Stimulated activated CD8-positive, alpha-beta memory T cell treated with anti-CD3 and anti-CD28 coated beads, Interleukin-4, amount 100 ng/mL, for 1 hour (primary cell): ENCODE measurements at places on chromosomes 7 and 10.

DNA sequence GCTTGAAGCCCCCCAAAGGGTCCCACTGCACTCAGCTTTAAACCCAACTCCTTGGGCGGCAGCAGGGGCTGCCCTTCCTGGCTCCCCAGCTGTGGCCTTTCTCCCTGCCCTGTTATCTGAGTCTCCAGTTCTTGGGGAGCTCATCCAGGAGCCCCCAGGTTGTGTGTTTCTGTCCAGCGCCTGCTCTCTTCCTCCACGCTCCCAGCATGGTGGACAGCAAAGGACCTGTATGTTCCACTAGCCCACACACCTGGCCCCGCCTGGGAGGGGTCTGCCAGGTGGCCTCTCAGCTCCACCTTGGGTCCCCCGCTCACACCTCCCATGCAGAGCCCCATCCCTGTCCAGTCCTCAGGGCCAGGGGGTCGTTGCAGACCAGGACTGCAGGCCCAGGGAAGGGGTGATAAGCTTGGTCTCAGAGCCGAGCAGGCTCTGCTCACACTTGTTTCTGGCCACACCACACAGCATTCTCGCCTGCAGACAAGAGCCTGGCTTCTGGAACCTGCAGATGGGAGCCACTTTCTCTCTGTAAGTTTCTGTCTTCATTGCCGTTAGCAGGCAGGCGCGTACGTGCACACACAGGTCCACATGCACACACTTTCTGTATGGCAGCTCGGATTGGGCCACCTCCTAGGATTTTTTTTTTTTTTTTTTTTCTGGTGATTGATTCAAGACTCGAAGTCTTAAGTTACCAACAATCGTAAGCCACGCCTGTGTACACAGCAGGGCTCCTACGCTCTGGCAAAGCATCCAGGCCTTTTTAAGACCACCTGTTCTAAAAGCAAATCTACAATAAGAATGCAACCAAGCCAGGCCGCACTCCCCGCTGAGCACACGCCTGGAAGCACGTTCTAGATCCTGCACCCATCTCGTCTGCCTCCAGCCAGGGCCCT, 104.6 kb downstream of the CYTH3 start:
- DNase-seq: no peak

DNA sequence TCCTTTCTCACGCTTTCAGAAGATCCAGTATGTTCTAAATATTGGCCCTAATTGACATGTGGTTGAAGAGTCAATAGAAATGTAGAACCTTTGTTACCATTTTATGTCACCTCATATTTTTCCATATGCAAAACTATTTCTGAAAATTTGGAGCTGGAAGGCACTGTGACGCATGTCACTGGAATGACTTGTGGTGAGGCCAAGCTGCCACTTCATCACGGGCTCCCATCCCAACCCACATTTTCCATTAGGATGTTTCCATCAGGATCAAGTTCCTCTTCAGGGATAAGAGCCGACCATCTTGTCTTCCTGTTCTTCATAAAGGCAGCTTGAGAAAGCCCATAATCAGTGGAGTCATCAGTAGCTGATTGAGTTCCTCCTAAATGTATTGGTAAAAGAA, 1241.7 kb downstream of the GATA3 start:
- DNase-seq: no peak

DNA sequence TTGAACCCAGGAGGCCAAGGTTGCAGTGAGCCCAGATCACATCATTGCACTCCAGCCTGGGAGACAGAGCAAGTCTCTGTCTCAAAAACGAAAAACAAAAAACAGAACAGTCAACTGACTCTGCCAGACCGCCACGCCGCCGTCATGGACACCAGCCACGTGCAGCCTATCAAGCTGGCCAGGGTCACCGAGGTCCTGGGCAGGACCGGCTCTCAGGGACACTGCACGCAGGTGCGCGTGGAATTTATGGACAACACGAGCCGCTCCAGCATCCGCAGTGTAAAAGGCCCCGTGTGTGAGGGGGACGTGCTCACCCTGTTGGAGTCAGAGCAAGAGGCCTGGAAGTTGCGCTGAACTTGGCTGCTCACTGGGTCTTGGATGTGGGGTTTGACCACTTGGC, 470.0 kb downstream of the CALN1 start:
- no peak for DNase-seq

DNA sequence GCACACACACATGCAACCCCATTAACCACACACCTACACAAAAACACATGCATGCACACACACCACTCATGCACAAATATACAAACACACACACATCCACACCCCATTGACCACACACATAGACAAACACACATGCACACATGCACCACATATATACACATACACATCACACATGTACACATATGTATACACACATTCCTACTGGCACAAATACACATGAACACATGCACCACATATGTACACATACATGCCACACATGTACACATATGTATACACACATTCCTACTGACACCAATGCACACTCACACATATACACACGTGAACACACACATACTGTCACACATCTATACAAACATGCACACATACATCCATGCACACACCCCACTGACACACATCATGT, 212.5 kb upstream of the PPP2R2D start:
- no peak for DNase-seq

DNA sequence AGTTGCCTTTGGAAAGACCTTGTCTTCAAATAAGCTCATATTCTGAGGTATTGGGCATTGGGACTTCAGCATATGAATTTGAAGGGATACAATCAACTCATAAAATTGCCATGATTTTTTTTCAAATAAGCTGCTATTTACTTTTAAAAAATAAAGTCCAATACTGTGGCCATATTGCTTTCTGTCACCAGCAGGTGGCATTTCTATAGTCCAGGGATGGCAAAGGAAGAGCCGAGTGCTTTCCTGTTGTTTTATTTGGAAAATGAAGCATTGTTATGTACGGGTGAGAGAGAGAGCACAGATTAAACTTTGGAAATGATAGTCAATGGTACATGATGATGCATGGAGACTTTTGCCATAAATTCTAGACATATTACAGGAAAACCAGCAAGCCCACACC, 104.1 kb upstream of the DPP6 start:
- DNase-seq: no peak

DNA sequence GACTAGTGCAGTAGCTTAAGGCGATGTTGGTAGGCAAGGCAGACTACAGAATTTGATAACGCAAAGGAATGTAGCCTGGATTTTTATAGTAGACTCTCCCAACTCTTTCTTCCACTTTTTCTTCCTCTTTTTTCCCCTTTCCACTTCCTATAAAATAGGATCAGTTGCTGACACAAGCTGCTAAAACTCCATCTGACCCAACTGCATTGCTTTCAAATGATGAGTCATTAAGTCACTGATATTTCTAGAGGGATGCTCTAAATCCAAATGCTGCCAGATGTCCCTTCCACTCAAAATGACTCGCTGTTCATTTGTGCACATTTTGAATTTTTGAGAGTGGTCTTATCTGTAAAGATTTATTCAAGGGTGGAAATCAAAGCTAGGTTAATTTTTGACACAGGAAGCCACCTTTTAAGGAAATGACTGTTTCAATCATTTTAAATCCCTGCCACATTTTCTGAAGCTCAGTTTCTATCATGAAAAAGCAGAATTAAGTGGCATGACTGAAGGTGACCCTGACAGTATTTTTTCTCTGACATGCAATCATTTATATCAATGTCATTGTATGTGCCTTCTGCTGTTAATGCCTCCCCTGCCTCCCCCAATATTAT, 25.8 kb upstream of the SFMBT2 start:
- no peak for DNase-seq

DNA sequence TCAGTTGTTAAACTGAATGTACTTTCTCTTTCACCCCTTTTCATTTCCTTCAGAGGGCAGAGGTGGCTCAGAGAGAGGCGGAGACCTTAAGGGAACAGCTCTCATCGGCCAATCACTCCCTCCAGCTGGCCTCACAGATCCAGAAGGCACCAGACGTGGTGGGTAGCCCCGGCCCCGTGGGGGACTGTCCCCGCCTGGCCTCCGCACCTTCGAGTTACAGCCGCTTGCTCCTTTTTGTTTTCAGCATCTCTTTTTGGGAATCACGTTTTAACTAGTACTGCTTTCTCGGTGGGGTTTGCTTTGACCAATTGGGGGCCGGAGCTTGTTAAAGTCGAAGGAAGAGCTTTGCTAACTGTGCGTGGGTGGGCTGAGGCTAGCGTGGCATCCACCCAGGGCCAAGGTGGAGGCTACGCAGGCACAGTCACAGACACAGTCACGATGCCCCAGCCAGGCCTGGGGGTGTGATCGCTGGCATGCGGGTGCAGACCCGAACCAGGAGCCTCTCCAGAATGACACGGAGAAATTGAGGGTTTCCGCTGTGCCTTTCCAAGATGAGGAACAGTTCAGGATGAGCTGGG, 116.2 kb upstream of the SH2B2 start:
- no peak for DNase-seq

GRCh38 chr10:15035385-15036301, 8.1 kb upstream of the OLAH start:
- DNase-seq: no peak

GRCh38 chr7:159175792-159176191, 31.1 kb upstream of the VIPR2 start:
- DNase-seq: no peak

DNA sequence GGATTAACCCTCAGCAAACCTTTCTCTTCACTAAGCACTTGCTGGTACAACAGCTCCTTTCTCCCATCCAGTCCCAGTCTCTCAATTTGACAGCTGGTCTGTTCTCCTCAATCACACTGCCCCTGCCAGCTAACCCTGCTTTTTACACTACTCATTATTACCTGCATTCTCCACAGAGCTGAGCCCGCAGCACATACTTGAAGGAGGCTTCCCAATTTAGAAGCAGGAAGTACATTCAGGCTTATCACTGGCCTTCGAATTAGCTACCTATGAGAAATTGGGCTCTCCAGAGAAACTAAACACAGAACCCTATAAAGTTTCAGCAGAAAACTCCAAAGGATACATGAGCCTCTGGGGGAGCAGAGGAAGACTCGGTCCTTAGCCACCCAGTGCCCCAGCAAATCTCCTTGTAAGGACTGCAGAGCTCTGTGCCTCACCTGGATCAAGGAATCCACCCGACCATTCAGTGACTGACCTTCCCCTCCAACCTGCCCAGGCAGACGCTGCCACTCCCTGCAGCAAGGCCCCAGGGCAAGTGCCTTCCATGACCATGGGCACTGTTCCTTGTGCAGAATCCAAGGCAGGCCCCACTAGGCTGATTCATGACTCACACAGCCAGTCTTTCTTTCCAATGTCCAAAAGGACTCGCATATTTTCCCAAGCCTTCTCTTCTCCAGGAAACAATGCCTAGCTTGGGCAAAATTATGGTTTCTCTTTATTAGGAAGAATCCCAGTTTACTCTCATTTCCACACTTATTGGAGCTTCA, 68.0 kb downstream of the VOPP1 start:
- DNase-seq: no peak

DNA sequence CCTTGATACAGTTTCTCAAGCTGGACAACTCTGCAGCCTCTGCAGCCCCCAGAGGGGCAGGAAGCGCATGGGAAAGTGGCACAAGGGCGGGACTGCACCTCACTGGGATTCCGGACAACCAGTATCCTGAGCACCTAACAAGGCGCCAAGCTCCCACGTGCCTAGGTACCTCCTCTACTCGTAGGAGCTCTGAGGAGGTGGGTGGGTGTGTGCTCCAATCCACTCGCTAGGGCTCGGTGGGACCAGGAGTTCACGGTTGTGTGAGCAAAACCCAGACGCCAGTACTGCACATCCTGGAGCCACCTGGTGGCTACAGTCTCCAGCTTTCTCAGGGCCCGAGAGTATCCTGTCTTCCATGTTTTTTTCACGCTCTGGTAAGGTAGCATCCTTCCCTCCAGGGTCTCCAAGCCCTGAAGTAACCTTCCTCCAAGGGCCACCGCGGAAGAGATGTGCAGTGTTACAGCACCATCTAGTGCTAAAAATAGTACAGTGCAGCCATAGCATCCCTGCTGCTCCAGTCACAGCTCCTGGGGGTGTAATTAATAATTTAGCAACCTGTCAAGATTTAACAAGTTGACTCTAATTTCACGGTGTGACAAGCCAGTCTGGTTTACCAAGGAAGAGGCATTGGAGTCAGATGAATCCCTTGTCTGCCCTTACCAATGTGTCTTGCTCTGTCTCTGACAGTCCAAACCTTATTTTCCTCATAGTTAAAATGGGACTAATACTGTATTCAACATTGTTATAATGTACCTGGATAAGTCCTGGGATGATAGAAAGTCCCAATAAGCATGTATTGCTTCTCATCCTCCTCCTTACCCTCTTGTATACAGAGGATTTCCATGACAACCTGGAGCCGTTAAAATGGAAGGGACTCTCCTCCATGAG, 70.4 kb downstream of the HERPUD2 start:
- peak; percentile 3 for DNase-seq

- DNase-seq: no peak
Observed at GRCh38 chr10:30422981-30423654, 10.9 kb upstream of the MAP3K8 start.

GRCh38 chr7:94087664-94088352, 83.7 kb upstream of the BET1 start:
- DNase-seq: no peak

DNA sequence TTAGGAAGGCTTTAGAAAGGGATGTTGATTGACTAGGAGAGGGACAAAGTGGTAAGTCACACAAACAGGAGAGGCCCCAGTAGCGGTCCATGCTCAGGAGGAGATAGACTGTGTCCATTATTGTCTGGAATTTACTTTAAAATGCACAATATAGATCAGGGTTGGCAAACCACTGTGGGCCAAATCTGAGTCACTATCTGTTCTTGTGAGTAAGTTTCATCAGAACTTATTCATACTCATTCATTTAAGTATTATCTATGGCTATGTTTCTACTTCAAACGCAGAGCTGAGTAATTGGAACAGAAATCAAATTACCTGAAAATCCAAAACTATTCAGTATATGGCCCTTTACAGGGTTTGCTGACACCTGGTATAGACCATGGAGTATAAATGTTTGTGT, 166.5 kb downstream of the COL28A1 start:
- no peak for DNase-seq

DNA sequence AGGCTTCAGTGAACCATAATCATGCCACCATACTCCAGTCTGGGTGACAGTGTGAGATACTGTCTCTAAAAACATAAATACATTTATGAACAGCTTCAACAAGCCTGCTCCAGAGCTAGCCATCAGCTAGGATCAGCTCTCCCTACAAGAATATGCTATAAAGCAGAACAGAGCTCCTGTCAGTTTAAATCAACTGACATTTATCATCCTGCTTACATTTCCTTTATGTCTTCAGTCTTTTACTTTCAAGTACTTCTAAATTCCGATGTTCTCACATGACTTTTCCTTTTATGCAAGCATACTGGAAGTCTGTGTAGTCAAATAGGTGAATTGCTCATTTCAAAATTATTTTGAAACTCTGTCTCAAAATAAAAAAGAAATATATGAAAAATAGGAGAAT, 64.6 kb downstream of the COA1 start:
- no peak for DNase-seq
